ENCODE measurements at places on chromosomes 2 and 18.

DNA sequence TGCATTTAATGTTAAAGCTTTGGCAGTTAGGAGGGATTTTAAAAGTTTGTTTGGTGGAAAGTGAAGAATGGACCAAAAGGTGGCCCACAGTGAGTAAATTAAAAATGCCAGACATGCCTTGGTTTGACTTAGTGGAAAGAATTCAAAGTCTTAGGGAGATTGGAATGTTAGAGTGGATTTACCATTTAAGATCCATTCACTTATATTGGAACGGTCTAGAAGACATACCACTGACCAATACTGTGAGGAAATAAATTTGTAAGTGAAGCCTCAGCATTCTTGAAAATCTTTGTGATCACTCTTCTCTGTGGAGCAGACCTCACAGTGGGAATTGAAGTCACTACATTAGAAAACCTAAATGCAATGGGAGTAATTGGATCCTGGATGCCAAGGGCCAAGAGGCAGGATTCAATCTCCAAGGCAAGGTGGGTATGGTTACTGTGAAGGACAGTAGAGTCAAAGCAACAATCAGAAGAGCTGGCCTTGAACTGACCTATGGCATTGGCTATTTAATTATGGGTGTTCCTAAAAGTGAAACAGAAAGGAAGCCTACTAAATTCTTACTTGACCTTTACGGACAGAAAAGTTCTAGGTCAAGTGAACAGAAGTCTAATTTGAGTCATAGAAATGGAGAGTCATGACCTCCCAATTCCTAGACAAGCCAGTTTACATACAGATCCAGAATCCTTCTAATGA lies 40.2 kb upstream of the VRK2 start:
- no peak for DNase-seq

DNA sequence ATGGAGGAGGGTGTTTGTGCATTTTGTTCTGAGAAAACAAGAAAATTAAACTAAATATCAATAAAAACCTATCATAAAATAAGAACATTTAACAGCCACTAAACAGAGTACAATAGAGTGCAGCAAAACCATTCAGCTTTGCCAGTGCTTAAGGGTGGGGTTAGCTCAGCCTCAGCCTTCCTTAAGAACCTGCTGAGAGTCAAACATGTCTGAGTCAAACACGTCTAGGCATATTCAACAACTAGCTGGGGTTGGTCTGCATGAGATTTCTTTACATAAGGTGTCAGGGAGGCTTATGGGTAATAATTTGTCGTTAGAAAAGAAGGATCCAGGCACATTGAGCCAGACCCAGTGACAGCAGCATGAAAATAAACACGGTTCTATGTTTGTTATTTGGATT lies 298.2 kb downstream of the SP3 start:
- DNase-seq, result peak; percentile 58

DNA sequence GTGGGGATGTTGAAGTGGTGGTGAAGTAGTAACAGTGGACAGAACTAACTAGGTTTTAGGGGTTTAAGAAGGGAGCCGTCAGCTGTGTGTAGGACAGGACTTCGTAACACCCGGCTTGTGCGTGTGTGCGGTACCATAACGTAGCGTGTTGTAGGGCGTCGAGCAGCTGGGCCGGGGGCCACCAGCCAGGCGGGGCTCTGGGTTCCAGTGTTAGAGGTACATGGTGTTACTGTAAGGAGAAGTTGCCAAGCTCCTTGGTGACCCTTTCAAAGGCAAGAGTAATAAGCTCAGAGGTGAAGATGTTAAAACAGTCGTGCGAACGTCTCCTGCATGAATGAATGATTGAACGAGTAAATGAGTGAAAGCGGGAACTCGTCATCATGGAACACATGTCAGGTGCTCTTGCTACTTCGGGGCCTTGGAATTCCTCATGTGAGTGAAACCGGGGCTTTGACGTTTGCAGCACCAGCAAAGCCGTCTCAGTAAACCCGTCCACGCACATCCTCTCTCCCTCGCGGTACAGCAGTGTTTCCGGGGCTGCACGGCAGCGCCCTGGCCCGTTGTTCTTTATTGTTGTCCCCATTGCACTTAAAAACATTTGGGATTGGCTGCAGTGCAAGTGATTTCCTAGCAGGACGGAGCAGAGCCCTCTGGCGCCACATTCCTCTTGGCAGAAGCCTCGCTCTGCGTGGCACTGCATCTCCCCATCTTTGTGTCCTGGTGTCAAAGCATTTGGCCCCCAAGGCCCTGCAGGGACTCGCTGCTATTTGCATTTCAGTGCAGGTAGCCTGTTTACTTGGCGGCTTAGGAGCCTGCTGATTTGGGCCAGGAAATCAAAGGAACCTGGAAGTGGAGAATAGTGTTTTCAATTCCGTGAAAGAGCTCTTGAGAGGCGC lies 115.0 kb downstream of the GBX2 start:
- no peak for DNase-seq

GRCh38 chr2:219249203-219249980 lies 3.7 kb upstream of the TUBA4B start:
- peak; percentile 94 for DNase-seq

DNA sequence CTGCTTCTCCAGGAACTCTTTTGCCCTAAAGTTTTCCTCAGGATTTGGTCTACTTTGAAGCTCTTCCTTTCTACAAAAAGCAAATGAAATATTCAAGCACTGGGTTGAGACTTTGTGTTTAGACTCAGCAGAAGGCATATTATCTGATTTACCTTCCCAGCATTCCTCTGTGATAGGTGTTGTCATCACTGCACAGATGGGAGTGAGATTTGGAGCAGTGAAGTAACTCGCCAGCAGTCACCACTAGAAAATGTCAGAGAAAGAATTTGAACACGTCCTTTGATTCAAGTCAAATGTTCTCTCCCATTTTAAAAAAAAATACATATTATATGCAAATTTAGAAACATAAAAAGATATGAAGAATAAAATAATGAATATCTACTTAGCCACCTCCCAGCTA lies 112.2 kb downstream of the DNAH6 start:
- no peak for DNase-seq

- DNase-seq, result no peak
Observed at GRCh38 chr18:65761636-65762295, 11.0 kb downstream of the CDH7 start.

DNA sequence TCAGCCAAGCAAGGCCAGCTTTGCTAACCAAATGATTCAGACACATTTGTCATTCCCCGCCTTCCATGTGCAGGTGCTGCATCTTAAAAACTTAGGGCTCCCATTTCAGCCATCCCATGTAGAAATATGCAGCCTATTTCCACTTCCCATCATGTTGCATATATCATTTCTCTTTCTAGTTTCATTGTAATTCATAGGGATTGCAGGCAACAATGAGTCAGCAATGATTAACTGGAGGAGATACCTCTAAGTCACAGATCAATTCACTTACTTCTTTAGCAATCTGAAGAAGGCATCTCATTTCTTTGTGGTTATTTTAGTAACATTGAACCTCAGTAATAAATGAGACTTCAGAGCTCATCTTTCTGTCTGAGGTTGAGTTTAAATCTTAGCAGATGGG lies 276.1 kb upstream of the PKDCC start:
- no peak for DNase-seq

DNA sequence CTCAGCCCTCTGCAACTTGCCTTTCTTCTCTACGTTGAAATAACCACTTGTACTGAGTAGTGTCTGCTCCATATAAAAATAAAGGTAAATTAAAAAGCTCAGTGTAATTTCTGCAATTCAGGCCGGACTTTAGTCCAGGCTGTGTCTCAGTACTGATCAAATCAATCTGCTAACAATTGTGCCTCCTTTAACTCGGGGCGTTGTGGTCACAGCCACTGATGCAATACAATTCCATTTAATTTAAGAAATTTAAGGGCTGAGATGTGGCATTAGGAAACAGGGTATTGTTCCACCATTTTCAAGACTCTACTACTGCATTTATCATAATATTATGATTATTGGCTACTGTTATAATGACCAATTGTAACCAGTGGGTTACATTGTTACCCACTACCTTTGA lies 60.0 kb upstream of the NPAS2 start:
- DNase-seq, result no peak

DNA sequence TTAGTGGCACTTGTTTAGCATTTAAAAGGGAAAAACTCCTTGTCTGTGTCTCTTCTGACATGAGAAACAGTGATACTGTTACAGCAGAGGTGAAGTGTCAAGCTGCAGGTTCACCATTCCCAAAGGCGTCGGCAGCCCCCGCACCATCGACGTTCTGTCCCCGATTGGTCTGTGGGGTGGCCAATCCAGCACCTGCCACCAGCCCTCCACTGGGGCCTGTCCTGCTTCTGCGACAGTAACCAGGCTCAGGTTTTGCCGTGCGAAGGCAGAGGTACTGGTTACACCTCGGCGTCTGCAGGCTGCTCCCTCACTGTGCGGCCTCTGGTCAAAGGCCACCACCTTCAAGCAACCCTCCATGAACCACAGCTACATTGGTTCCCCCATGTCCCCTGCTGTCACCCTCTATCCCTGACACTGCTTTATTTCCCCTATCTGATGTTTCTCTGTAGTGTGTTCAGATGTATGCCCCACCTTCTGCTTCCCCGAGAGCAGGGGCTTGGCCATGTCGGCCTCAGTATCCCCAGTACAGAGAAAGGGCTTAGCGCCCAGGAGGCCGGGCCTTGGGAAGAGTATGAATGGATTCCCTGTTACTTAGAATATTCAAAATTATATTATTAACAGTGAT lies 8.6 kb upstream of the ESPNL start:
- no peak for DNase-seq

- peak; percentile 89 for DNase-seq
Observed at GRCh38 chr2:130873700-130874346, 37.1 kb downstream of the ARHGEF4 start.

GRCh38 chr2:188527141-188527540 lies 235.5 kb downstream of the GULP1 start:
- peak; percentile 68 for DNase-seq

GRCh38 chr2:200787351-200788120 lies 24.2 kb upstream of the BZW1 start:
- no peak for DNase-seq

DNA sequence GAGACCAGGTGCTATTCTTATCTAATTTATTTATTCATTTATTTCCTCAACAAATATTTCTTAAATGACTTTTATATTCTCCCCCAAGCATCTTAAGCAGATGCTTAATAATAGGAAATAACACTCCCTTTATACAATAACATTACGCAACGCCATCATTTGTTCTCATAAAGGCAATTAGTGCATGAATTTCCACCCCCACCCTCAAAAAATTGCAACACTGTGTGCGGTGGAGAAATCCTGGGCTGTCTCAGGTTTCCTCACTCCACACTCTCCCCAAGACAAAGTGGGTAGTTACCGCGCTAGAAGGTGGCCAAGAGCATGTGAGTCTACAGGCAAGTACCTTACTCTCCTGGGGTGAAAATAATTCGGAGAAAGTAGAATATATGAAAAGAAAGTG lies 37.0 kb upstream of the CTDP1 start:
- DNase-seq, result no peak

DNA sequence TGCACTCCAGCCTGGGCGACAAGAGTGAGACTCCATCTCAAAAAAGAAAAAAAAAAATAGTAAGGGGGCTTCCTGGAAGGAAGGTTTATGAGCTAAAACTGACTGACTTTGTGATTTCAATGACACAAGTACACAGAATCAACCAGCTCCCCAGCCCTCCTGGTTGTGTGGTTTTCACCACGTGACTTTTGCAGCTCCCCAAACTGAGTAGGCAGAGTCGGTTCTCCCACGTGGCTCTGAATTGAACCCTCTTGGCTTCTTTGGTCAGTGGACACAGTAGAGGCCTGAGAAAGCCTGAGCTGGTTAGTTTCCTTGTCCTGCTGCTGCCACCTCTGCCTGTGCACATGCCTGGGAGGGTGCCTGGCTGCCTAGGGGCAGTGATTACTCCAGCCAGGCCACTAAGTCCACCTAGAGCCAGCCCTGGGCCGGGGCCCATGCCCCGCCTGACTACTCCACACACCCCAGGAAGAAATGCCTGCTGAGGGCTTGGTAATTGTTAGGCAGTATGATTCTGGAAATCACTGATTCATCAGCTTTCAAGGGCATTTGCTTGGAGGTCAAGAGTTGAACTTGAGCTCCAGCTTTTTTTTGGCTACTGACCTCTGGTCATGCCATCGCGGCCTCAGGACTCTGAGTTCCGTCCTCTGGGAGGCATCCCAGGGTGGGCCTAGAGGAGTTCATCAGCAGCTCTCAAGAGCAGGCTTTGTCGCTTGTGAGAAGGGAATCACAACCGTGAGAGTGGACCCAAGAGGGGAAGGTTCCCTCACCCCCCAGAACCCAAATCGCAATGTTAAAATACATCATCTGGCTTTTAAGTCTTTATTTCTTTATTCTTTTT lies 431.9 kb upstream of the HS6ST1 start:
- no peak for DNase-seq
